ENCODE measurements at places on chromosomes 2 and 18. TPM values are rescaled to one million over a fixed set of nuclear protein-coding genes. Genes with fewer than 3 reads are reported as not detected.
A peak's percentile ranks its signal among the peaks of the same experiment; 100 is the strongest.

AQP4 gene
- not detected for total RNA-seq

IL1RL1 gene
- 0.35 TPM for total RNA-seq

BCL11A gene
- 0.07 TPM for total RNA-seq

GRB14 gene
- total RNA-seq = not detected

DNA sequence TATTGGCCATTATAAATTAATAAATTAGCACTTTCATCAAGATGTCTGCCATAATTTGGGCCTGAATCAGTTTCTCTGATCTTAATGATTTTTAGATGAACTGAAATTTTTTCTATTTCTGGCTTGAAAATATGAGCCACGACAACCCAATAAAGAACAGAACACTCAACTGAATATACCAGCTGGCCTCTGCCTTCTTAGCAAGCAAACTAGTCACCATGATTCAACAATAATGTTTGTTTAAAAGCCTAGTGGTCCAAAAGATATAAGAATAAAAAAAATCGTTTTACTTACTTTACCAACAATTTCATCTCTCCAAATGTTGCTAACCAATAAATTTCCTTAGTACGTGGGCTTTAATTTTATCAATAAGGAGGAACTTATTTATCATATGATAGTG lies 66.7 kb upstream of the TTN start:
- no peaks in the 10 kb centered on the region for H3K36me3 ChIP-seq
- DNase-seq = no peak
- H3K4me3 ChIP-seq = no peak overlapping the region
- no peaks in the 10 kb centered on the region for H3K4me1 ChIP-seq

DNA sequence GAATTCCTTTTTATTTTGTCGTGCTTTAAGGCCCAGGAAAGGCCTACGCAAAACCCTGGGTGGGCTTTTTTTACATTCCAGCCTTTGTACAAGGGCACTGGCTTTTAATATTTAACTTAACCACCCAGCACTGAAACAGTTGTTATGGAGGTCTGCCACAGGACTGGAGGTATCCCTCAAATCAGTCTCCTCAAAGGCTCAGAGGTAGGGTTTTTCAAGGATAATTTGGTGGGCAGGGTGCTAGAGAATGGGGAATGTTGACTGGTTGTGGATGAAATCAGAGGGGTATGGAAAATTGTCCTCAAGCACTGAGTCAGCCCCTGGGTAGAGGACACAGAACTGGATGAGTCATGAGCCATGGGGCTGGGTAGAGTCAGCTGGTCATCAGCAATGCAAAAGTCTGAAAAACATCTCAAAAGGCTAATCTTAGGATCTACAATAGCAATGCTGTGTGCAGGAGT lies 443.1 kb downstream of the THSD7B start:
- no peak for DNase-seq
- H3K27me3 ChIP-seq = no peaks in the 10 kb centered on the region

DNA sequence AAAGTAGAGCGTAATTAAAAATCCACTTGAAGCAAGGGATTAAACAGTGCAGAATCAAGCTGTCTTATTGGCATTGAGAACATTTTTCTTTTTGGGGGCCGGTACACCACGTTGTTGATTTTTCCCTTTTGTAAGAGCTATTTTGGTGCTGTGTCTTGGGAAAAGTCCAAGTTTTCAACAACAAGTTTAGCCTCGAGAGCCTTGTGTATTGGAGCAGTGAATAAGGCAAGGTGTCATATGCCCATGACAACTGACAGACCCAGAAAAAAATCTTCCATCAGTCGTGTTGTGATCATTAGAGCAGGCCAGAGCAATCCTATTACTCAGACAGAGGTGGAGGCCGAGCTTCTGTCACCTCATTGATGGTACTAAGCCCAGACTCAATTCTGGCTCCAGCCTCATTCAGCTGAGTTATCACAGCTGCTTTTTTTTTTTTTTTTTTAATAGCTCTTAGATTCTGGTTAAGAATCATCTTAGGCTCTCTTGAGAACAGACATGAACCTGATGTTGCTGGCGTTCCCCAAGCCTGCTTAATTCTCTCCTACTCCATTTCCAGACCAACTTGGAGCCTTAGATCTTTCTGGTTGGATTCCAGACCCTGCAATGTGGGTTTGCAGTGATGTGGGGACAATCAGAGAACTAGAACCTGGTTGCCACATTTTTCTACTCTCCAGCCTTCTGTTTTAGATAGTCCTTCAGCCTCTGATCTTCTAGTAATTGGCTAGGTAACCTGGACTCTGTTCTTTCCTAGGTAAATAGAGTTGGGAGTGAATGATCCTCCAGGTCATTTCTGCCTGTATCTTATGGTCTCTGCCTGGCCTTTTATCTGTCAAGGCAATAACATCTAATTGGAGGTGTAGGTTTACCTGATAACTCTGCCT lies 43.1 kb downstream of the MOGAT1 start:
- no peak for DNase-seq
- no peaks in the 10 kb centered on the region for H3K4me1 ChIP-seq
- H3K27ac ChIP-seq = no peak overlapping the region
- H3K36me3 ChIP-seq = no peaks in the 10 kb centered on the region
- H3K27me3 ChIP-seq = peaks cover 11% of the 10 kb centered on the region
- H3K4me3 ChIP-seq = no peak overlapping the region

GRCh38 chr2:236265675-236266074 lies 1.5 kb upstream of the ASB18 start:
- no peaks in the 10 kb centered on the region for H3K4me1 ChIP-seq
- no peaks in the 10 kb centered on the region for H3K27me3 ChIP-seq
- H3K27ac ChIP-seq = no peak overlapping the region
- DNase-seq = no peak

- no peaks in the 10 kb centered on the region for H3K27me3 ChIP-seq
- no peak for DNase-seq
- no peak overlapping the region for H3K4me3 ChIP-seq
- no peaks in the 10 kb centered on the region for H3K36me3 ChIP-seq
- H3K4me1 ChIP-seq = no peaks in the 10 kb centered on the region
These were observed 65.3 kb downstream of the TNS1 start for GRCh38 chr2:217937446-217937845.

- H3K27ac ChIP-seq = no peak overlapping the region
- H3K36me3 ChIP-seq = no peaks in the 10 kb centered on the region
- no peaks in the 10 kb centered on the region for H3K27me3 ChIP-seq
- H3K4me1 ChIP-seq = no peaks in the 10 kb centered on the region
These were observed 29.2 kb downstream of the NOSTRIN start for GRCh38 chr2:168831662-168832061.

GRCh38 chr2:27088634-27089033 lies 2.1 kb downstream of the KHK start:
- DNase-seq = no peak
- H3K4me1 ChIP-seq = peaks cover 19% of the 10 kb centered on the region
- no peak overlapping the region for H3K4me3 ChIP-seq
- H3K27ac ChIP-seq = no peak overlapping the region
- H3K36me3 ChIP-seq = no peaks in the 10 kb centered on the region
- H3K27me3 ChIP-seq = no peaks in the 10 kb centered on the region

- no peaks in the 10 kb centered on the region for H3K27me3 ChIP-seq
- no peaks in the 10 kb centered on the region for H3K4me1 ChIP-seq
- no peak for DNase-seq
- no peaks in the 10 kb centered on the region for H3K36me3 ChIP-seq
- H3K4me3 ChIP-seq = no peak overlapping the region
- no peak overlapping the region for H3K27ac ChIP-seq
These were observed 45.2 kb upstream of the TTR start for GRCh38 chr18:31546476-31546875.

DNA sequence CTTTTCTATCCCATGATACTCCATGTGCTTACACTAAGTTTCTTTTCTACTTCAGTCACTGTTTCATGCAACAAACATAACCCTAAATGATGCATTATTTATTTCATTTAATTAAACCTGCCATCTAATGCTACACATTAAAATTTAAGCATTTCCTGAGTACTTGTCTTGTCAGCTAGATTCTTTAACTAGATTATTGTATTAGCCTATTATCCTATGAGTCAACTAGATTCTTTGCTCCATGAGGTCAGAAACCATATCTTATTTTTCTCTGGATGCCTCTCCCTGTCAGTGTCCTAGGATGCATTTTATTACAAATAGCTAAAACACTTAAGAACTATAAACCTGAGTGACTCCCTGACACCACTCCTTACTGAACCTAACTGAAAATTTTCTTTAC lies 652.4 kb downstream of the SLC4A3 start:
- no peak overlapping the region for H3K27ac ChIP-seq
- DNase-seq = no peak
- H3K4me1 ChIP-seq = no peaks in the 10 kb centered on the region
- H3K36me3 ChIP-seq = no peaks in the 10 kb centered on the region
- H3K27me3 ChIP-seq = no peaks in the 10 kb centered on the region
- H3K4me3 ChIP-seq = no peak overlapping the region

DNA sequence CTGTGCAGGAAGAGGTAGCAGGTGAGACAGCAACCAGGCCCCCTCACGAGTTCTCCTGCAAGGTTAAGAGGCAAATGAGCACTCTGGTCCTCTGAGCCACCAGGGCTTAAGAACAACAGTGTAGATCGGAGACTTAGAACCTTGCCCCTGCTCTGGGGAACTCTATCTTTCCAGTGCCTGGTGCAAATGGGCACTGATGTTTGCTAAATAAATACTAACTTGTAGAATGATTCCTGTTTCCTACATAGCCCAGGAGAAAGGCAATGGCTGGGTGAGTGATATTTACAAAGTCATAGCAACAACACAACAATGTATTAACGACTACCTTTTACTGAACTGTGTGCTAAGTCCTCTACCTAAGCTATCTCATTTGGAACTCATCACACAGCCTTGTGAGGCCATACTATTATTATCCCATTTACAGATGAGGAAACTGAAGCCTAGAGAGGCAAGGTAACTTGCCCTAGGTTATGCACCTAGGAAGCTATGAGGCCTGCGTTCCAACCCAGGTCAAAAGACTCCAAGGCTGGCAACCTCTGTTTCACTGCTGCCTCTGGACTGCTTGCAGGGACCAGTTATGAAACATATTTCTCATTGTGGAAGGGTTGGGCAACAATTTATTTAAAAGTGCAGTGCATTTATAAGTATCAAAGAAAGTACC lies 4.3 kb downstream of the ATP8B1 start:
- no peak for DNase-seq
- H3K4me3 ChIP-seq = no peak overlapping the region
- H3K36me3 ChIP-seq = no peaks in the 10 kb centered on the region

GRCh38 chr2:112182581-112183034 lies 44.4 kb downstream of the FBLN7 start:
- no peak overlapping the region for H3K27ac ChIP-seq
- no peak for DNase-seq
- peak overlapping the region; percentile 53 for H3K4me3 ChIP-seq
- no peaks in the 10 kb centered on the region for H3K36me3 ChIP-seq
- peaks cover 41% of the 10 kb centered on the region for H3K4me1 ChIP-seq

GRCh38 chr2:72848436-72849137 lies 22.8 kb upstream of the EXOC6B start:
- H3K27ac ChIP-seq = no peak overlapping the region
- H3K27me3 ChIP-seq = no peaks in the 10 kb centered on the region
- H3K4me3 ChIP-seq = no peak overlapping the region
- no peaks in the 10 kb centered on the region for H3K36me3 ChIP-seq
- DNase-seq = no peak
- H3K4me1 ChIP-seq = no peaks in the 10 kb centered on the region

DNA sequence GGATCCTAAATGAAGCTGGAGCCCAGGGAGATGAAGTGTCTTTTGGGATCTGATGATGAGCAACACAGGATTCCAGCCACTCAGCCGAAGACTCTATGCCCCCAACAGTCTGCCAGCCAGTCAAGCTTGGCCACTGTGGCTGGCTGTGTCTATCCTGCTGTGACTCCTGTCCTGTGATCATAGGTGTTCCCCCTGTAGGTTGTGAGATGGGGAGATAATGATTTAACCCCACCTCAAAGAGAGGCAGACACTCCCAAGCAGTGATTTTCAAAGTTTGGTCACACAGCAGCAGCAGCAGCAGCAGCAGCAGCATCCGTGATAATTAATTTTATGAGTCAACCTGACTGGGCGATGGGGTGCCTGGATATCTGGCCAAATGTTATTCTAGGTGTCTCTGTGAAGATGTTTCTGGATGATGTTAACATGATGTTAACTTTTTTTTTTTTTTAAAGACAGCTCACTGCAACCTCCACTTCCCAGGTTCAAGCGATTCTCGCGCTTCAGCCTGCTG lies 21.4 kb upstream of the RHOB start:
- DNase-seq = no peak
- H3K4me3 ChIP-seq = no peak overlapping the region
- H3K36me3 ChIP-seq = no peaks in the 10 kb centered on the region
- no peaks in the 10 kb centered on the region for H3K27me3 ChIP-seq
- H3K27ac ChIP-seq = no peak overlapping the region
- H3K4me1 ChIP-seq = peaks cover 18% of the 10 kb centered on the region

DNA sequence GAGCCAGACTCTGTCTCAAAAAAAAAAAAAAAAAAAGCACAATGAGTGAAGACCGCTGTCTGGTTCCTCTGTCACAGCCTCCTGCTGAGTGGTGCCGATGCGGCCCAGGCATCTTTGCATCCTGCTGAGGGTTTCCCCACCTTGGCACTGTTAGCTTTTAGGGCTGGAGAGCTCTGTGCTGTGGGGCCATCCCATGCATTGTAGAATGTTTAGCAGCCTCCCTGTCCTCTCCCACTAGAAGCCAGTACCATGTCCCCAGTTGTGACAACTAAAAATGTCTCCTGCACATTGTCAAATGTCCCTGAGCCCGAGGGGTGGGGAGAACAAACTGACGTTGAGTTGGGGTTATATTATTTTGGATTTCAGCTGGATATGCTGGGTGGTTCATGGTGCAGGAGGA lies 7.9 kb upstream of the COLEC11 start:
- no peak overlapping the region for H3K27ac ChIP-seq
- H3K36me3 ChIP-seq = peaks cover 6% of the 10 kb centered on the region
- H3K4me1 ChIP-seq = no peaks in the 10 kb centered on the region
- no peaks in the 10 kb centered on the region for H3K27me3 ChIP-seq
- DNase-seq = no peak

DNA sequence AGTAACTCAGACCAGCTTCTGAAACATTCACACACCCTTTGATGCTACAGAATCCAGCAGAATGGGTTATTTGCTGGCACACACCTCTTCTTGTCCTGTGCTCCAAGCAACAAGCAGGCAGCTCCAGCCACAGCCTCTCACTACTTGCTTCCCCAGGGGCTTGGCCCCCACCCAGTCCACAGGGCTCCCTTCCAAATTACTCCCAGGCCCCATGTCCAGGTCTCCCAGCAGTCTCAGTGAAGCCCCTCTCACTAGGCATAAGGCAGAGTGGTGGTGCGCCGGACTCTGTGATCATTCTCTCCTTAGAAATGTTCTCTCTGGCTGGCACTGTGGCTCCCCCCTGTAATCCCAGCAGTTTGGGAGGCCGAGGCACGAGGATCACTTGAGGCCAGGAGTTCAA lies 25.9 kb downstream of the ITM2C start:
- no peak overlapping the region for H3K4me3 ChIP-seq
- no peaks in the 10 kb centered on the region for H3K27me3 ChIP-seq
- H3K4me1 ChIP-seq = peaks cover 8% of the 10 kb centered on the region
- no peaks in the 10 kb centered on the region for H3K36me3 ChIP-seq
- H3K27ac ChIP-seq = no peak overlapping the region

DNA sequence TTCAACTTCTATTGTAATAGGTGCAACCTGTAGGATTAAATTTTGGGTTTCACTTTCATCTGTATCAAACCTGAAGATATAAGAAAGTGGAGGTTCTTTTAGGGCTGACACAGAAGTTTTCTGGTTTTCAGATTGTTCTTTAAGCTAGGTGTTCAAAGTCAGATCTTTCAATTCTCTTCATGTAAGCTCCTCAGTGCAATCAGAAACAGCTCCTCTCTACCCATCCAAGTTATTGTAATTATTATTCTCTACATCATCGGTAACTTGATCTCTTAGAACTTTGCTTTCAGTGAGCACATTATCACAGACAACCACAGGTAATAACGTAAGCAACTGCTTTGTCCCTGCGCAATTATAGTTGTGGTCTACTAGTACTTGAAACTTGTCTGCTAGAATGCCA lies 179.4 kb downstream of the MYCN start:
- no peaks in the 10 kb centered on the region for H3K4me1 ChIP-seq
- no peak overlapping the region for H3K27ac ChIP-seq
- no peaks in the 10 kb centered on the region for H3K36me3 ChIP-seq
- no peak for DNase-seq
- H3K27me3 ChIP-seq = no peaks in the 10 kb centered on the region
- no peak overlapping the region for H3K4me3 ChIP-seq
